ENCODE measurements at places on chromosomes 11 and 22.

- no peak for DNase-seq
Observed at GRCh38 chr22:24810043-24810749, 4.2 kb downstream of the SGSM1 start.

- DNase-seq: no peak
Observed at GRCh38 chr11:14645985-14646900, 2.6 kb downstream of the PDE3B start.

DNA sequence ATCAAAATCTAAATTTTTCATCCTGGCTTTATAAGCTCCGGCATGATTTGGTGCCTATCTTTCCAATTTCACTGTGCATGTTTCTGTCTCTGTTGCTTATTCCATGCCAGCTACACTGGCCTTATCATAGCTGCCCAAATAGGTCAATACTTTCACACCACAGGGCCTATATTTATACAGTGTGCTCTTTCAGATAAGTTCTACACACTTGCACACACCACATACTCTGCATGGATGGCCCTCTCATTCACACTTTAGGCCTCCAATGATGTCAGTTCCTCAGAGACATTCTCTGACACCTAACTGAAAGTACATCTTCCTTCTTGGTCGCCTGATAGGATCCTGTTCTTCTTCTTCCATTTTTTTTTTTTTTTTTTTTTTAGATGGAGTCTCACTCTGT, 7.0 kb downstream of the ALG8 start:
- no peak for DNase-seq

GRCh38 chr11:2830886-2831285, 54.7 kb downstream of the CDKN1C start:
- no peak for DNase-seq

- DNase-seq: no peak
Observed at GRCh38 chr11:26287067-26287518, 44.8 kb upstream of the ANO3 start.

GRCh38 chr11:34546511-34547209, 33.1 kb upstream of the ELF5 start:
- DNase-seq: no peak

DNA sequence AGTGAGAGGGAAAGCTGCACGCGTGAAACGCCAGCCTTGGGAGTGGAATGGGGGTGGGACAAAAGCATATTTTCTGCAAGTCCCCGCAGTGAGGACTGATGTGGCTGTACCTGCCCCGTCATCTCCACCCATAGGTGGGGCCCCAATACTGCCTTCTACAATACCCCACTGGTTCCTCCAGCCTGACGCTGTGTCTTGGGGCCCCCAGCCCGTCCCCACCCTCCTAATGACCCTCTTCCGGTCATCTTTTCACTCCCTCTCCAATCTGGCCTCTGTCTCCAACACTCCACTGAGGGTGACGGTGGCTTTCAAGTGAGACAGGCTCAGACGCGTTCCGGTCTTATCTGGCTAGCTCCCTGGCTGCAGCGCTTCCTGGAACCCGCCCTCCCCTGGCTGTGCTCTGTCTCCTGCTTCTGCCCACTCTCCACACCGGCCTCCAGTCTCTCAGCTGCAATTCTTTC, 104.2 kb downstream of the MICAL3 start:
- no peak for DNase-seq

GRCh38 chr22:45019861-45020655, 10.3 kb upstream of the PHF21B start:
- DNase-seq: no peak

DNA sequence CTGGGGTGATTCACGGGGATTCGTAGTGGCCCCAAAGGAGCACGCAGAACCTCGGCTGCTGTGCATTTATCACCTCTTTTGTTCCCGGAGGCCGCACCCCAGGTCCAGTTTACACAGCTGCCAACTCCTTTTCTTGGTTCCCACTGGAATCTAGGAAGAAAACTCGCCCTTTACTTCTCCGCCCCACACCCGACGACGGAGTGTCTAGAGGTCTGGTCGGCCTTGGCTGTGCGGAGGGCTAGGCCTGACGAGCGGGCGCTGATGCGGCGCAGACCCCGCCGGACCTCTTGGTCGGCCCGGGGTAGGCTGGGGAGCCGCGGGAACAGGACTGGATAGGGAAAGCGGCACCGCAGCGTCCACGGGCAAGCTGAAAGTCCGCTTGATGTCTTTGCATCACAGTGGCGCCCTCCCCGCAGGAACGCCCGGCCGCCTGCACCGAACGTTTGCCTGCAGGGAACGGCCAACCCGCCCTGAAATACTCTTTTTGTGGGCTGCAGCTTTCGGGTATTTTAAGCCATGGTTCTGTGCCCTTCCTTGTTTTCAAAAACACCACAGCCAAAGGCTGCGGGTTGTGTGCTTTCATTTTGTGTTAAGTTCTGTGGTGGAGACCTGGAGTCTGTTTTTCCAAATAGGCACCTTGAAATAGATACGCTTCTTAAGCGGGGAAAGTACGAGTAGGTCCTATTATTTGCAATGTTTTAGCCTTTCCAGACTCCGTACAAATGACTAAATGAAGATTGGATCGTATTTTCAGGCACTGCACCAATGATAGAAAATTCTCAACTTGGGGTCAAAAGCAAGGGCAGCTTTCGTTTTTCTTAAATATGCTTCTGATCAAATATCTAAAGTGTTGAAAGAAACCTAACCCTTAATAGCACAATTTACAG, 829 bp upstream of the ZBED5 start:
- DNase-seq: peak; percentile 21
